ENCODE measurements at places on chromosomes 2 and 18.
A peak's percentile ranks its signal among the peaks of the same experiment; 100 is the strongest.

GRCh38 chr2:23055251-23055650 is 329.7 kb upstream of the KLHL29 start:
- DNase-seq = no peak

GRCh38 chr2:211367711-211368110 is 811.3 kb downstream of the CPS1 start:
- no peak for DNase-seq

DNA sequence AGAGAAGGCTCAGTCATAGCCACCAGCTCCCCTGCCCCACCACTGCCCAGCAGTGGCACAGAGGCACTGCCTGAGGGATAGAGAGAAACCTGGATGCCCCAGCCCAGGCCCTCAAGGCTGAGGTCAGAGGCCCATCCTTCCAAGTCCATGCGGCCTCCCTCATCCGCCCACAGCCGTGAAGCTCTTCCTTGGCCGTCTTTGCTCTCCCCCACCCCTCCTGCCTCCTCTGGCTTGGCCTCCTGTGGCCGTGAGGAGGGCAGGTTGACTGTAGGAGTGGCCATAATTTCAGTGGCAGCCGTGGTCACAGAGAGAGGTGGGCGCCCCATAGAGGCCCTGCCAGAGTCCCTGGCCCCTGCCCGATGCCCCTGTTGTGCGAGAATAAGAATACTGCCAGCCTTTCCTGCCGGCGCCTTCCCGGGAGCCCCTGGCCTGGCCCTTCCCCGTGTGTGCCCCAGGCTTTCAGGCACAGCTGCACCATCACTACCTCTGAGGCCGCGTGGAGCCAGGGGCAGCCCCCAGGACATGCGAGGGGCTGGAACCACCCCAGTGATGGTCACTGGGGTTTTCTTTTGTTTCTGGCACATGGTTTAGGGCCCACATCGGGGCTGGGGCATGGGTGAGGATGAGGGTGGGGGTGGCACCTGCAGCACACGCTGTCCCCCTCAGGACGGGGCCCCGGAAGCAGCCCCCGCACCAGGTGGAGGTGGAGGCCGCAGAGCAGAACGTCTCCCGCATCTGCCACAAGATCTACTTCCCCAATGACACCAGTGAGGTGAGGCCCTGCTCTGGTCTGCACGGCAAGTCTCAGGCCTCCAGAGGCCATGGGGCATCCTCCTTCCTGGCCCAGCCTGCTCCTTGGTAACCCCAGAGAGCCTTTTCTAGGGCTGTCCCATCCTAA is 13.1 kb upstream of the GPR17 start:
- DNase-seq = no peak

DNA sequence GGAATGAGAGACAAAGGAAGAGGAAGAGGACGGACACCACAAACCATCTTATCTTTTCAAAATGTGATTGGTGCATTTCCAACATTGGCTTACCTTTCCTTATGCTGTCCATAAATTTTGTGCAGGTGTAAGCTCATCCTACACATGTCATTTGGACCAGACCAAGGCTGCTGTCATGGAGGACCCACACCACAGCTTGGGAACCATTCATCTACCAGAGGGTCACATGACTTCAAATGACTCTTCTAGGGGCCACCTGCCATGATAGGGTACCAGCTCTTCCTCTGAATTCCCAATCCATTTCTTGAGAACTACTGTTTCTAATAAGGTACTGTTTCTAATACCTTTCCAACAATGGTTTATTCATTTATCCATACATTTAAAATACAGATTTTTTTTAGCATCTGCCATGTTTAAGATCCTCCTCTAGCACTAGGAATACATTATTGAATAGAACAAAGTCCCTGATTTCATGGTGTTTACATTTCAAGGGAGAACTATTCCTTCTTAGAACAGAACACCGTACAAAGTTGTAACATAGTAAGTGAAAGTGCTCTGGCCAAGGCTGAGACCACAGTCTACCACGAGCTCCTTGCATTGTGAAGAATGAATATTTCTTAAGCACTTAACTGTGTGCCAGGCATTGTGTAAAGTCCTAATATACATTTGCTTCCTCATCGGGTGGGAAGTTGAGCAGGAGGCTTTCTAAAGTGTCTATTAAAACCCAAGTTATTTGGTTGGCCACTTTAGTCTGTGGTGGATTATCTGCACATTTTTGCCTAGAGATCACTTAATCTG is 246.1 kb upstream of the FN1 start:
- DNase-seq = no peak

DNA sequence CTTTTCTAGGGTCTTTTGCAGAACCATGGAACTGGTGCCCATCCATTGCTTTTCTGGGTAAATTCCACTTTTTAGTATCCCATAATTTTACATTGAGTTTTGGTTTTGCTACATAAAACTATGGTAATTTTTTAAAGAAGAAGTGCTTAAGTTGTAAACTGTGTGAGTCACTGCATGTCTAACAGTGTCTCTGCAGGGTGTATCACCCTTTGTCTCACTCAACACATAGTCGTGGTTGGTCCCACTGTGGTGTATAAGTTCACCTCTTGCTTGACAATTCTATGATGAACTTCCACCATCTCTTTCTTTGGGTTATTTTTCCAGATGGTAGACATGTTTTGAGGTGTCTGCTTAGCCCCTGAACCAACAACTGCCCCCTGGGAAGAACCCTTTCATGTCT is 10.5 kb downstream of the SCTR start:
- DNase-seq = no peak

DNA sequence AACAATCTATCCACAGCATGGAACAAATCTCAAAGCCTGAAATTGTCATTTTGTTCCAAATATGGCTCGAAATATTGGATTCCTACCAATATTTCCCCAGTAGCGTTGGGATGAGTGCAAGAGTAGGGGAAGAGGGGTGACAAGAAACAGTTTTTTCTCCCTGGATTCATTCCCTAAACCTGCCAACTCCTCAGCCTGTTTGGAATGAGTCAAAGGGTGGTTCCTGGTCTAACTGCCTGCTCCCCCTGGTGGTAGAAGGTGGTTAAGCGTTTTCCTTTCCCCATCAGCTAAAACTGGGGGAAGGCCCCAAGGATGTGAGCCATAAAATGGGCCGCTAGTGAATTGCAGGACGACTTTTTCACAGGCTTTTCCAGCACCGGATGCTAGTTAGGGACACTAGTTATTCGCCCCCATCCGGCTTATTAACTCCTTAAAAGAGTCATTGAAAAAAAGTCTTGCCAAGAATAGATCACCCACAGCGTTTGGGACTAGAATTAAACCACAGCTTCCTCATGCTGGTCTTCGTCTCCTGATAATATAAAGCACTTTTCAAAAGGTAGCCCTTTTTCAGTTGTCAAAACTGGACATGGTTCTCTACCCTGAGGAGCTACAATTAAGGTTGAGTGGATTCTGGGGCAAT is 72.5 kb downstream of the DHRS9 start:
- DNase-seq = peak; percentile 55

DNA sequence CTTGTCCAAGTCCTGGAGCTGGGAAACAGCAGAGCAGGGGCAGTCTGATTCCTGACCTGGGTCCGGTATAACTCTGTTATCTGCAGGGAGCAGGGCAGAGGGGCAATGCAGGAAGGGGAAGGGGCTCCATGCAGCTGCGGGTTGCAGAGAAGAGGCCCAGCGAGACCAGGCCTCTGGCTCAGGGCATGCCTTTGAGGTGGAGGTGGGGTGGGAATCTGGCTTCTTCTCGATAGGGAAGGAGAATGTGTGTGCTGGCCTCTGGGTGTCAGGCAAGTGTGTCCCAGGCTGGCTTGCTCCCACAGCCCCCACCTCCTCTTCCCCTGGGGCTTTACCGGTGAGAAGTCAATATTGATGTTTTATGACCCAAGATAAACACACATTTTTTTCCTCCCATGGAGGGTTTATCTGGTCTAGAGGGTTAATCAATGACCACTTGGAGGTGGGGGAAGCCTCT is 187.1 kb upstream of the HAAO start:
- DNase-seq = no peak

DNA sequence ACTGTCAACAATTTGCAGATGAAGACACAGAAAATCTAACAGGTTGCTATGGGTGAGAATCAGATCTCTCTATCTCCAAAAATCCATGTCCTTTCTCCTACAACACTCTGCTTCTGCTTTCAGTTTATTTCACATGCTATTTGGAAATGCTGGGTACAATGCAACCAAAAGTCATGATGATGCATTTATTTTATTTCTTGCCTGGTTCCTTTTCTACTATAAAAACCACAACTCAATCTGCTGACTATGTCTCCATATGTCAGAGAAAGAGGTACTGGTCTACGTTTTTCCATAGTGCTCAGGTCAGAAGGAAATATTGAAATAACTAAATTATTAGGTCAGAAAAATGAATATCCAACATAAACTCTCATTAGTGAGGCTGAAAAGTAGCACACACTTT is 20.5 kb downstream of the RAD51AP2 start:
- no peak for DNase-seq

DNA sequence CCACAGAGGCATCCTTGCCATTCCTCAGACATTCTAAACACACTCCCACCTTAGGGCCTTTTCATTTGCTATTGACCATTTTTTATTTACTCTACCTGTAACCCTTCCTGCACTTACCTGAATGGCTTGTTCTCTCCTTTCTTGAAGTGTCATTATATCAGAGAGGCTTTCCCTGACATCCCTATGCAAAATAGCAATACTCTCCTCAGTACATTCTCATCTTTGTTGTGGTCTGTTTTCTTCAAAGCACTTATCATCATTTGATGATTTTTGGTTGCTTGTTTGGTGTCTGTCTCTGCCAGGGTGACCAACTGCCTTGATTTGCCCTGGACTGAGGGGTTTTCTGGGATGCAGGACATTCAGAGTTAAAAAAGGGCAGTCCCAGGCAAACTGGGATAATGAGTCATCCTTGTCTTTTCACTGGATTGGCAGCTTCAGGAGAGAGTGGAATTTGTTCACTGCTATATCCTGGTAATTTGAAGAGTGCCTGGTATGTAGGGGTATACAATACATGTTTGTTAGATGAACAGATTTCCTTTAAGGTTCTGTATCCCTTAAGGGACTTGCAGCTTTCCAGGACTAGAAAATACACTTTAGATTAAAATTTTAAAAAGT is 102.4 kb downstream of the BABAM2 start:
- DNase-seq = no peak

GRCh38 chr2:191846515-191847476 is at the start of gene CAVIN2:
CAVIN2 (minus strand) TSS chr2:191847088; CDS start chr2:191846925, 163 bp downstream.
- no peak for DNase-seq

DNA sequence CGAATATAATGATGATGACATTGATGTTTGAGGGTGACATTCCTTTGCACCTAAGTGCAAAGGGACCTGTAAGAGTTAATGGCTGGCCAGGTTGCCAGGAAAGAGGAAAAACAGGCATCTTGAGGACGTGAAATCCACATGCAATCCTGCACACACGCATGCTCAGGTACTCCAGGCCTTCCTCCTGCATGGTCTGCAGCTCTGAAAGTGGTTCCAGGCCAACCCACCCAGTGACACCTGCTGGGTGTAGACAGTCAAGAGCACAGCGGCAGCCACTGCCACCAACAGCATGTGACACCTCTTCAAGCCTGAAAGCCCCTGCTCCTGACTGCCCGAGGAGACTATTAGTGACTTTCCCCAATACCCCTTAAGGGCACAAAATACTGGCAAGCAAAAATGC is 101.6 kb downstream of the PIEZO2 start:
- no peak for DNase-seq

DNA sequence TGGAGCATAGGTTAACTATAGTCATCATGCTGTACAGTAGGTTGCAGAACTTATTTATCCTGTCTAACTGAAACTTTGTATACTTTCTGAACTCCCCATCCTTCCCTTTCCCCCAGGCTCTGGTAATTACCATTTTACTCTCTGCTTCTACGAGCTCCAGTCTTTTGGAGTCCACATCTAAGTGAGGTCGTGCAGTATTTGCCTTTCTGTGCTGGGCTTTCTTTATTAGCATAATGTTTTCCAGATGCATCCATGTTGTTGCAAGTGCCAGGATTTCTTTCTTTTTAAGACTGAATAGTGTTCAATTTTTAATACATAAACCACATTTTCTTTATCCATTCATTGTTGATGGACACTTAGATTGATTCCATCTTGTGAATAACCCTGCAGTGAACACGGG is 464.1 kb downstream of the TGIF1 start:
- no peak for DNase-seq

DNA sequence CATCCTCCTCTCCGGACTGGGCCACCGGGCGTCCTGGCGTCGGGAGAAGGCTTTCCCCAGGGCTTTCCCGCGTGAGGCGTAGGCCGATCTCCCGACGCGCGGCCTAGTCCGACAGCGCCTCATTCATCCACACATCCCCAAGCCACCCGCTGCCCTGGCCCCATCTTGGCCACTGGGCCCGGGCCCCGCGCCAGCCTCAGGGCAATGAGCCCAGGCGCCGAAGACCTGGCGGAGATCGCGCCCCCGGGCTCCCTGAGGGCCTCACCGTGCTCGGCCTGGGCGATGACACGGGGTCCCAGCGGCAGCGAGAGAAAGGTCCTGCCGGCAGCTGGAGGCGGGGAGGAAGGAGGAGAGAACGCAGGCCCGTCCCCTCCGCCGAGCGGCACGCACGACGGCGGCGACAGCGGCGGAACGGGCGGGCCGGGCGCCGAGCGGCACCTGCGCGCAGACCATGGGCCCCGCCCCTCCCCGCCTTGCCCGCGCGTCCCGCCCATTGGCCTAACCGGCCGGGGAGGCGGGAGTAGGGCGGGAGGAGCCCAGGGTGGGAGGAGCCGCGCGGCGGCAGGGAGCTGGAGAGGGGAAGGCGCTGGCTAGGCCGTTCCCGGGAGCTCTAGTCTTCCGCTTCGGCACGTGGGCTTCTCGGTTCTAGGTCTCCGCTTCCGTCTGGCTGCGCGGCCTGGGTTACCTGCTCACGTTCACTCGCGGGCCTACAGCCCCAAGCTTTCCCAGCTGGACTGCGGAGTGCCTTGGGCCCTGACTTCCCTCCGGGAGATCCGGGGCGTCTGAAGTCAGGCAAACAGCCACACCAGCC is at the start of gene OLA1:
OLA1 (minus strand) TSS at position 346 of the 811 bp plus-strand sequence. CDS start 1,717 bp downstream, outside the sequence.
- peak; percentile 95 for DNase-seq

DNA sequence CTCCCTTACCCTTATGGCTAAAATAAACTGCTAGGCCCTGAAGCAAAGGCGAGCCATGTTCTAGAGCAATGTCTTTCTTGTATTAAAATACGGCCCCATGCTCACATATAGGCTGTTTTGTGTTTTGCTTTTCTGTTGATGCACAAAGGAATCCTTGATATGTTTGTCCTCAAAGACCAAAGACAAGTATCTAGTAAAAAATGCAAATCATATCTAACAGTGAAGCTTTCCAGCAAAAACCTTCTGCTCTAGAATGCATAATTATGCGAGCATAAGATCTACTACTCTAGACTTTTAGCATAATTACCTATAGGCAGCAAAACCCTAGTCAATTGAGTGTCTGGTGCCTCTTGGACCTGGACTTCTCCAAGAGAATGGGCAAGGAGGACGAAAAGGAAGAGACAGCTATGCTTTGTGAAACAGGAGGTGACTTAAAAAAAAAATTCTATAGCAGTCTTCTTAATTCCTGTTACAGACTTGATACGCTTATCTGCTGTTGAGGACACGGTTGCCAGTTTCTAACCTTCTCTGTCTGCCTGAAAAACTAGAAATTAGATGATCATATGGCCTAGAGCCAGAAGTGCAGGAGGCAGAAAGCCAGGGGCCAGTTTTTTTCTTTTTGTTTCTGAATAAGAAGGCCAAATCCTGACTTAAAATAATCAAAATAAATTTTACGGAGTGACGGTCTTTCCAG is 1.5 kb upstream of the AMMECR1L start:
- no peak for DNase-seq
